ENCODE measurements at places on chromosomes 6 and 20.

- DNase-seq: no peak
Observed at GRCh38 chr6:170444056-170444591, 109.0 kb downstream of the PSMB1 start.

- DNase-seq: no peak
Observed at GRCh38 chr6:149200282-149200945, 117.1 kb upstream of the TAB2 start.

DNA sequence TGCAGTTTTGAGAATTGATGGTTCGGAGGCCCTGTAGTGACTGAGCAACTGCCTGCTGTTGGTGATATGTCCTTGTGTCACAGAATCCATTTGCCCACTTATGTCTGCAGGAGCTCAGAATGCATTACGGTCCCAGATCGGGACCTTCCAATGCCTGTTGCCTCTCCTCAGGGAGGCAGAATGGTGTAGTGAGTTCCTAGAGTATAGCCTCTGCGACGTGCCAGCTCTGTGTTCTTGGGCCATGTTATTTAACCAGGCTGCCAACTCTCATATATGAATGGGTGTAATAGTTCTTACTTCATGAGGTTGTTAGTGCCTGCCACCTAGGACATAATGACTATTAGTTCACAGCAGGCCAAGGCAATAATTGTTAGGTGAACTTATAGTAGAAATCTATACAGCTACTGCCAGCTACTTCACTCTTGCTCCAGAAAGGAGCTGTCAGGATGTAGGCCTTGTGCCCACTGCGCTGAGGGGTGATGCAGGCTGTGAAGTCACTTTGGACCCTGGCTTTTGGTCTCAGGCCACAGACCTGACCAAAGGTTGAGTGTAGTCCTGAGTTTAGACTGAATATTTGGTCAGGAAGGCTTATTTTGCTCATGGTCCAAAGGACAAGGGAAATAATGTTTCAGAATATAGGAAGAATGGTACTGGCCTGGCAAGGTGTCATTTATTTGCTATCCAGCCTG is 82.1 kb downstream of the ASXL1 start:
- no peak for DNase-seq

DNA sequence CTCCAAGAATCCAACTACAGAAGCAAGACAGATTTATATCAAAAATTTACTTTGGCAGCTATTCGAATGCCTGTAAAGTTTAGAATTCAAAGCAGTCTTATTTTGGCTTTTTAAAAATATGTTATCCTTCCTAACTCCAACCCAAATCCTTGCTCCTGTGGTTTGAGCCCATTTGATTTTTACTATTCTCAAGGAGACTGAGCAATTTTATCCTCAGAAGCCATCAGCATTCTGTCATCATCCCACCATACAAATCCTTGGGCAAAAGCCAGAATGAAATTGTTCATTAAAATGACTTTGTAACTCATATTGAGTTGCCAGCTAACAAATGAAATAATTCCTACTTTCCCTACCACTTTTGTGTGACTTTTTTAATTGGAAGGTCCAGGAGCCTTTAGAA is 392.8 kb downstream of the ADGRB3 start:
- no peak for DNase-seq

GRCh38 chr6:125835221-125835744 is 44.5 kb downstream of the NCOA7 start:
- peak; percentile 94 for DNase-seq

GRCh38 chr6:13427316-13427715 is 60.1 kb downstream of the GFOD1 start:
- no peak for DNase-seq

- DNase-seq: no peak
Observed at GRCh38 chr20:45328451-45328850, 19.8 kb downstream of the SDC4 start.

DNA sequence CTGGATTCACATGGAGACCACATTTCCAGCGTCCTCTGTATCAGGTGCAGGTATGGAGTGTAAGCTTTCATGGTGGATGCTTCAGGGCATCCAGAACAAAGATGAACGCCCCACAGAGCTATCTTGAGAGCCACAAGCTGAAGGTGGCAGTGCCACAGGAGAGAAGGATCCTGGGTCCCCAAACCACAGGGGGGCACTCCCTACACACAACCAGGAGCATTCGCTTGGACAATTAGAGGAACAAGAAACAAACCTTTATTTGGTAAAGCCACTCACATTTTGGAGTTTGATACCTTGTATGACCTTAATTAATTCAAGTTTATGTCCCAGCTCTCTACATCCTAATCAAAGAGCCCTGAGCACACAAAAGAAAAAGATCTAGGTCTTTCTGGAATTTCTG is 406.3 kb downstream of the PREX1 start:
- no peak for DNase-seq

DNA sequence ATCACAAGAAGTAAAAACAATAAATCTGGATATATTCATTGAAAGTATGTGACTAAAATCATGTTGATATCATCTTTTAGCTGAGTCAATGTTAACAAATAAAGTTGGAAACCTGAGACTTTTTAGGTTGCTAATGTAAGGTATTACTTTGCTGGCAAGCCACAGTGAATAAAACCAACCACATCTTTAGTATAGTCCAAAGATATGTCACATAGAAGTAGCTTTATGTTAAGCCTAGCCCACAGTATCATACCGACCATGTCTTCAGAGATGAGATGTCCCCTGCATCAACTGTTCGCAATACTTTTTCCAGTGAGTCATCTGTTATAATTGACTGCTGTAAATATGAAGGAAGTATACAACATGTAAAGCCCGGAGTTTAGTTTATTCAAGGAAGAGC is 107.6 kb upstream of the MCHR2 start:
- no peak for DNase-seq

- peak; percentile 17 for DNase-seq
Observed at GRCh38 chr6:125789576-125790357, 993 bp upstream of the NCOA7 start.

DNA sequence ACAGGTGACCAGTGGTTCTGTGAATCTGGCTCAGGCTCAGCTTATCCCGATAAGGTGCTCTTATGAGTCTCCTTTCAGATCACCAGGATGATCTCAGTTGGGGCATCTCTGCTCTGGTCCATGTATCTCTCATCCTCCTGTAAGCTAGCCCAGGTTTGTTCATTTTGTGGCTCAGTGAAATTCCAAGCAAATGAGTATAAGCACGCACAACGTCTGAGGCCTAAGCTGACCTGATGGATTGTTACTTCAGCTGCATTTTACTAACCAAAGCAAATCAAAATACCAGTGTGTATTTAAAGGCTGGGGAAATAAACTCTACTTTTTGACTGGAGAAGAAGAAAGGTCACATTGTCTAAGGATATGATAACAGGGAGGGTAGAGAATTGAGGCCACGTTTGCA is 551.0 kb upstream of the BTBD3 start:
- no peak for DNase-seq

DNA sequence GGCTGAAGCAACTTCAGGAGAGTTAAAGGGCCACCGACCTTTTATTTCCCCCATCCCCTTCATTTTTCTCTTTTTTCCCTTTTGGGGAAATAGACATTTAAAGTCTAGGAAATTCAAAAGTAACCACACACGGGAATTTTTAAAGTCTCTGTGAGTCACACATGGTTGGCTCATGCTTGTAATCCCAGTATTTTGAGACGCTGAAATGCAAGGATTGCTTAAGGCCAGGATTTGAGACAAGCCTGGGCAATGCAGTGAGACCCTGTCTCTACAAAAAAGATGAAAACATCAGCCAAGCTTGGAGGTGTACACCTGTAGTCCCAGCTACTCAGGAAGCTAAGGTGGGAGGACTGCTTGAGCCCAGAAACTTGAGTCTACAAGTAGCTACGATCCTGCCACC is 34.2 kb downstream of the KATNA1 start:
- no peak for DNase-seq

DNA sequence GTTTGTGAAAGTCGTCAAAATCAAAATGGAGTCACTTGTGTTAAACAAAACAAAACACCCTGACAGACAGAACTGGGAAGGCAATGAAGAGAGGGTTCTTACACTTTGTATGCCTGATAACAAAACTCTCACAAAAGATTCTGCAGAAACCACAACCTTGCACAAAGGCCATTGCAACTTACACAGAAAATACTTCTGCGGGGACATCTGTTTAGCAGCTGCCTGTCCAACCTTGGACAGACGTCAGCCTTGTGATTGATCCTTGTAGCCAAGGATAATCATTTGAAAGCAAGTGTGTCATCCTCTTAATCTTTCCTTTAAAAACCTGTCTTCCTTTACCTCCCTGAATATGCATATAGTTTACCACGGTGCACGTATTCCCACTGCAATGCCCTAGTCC is 17.0 kb upstream of the SLC22A3 start:
- no peak for DNase-seq

DNA sequence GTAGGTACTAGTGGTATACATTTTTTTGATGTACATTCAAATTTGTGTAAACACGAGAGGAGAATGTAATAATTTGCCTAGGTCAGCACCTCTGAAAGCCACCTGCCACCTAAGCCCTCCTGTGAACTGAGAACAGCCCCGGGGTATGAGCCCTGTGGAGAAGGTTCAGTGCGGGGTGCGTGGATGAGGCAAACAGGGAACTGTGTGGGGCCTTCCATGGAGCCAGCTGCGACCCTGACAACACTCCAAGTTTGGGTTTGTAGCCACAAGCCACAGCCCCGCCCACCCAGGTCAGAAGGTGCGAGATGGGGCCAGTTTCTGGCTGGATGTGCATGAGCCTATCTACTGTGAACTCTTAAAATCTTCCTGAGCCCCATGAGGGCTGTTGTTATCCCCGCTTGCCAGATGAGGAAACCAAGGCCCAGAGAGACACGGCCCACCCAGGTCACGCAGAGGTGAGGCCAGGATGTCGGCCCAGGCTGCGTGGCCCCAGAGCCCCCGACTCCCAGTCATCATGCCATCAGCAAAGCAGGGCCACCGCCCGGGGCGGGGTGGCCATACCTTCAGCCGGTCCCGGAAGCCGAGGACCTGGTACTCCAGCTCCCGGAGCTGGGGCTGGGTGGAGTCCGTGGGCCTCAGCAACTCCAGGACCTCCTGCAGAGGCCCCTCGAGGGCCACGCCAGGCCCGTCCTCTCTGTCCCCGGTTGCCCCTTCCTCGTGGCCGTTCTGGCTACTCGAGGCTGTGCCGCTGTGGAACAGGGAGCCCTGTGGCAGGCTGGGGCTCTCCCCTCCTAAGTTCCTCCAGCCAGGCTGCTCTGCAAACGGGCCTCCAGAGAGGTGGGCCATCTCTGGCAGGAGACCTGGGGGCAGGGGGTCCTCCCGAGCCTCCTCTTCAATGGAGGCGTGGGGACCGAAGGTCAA is 89.6 kb downstream of the RIPOR3 start:
- DNase-seq: peak; percentile 28

DNA sequence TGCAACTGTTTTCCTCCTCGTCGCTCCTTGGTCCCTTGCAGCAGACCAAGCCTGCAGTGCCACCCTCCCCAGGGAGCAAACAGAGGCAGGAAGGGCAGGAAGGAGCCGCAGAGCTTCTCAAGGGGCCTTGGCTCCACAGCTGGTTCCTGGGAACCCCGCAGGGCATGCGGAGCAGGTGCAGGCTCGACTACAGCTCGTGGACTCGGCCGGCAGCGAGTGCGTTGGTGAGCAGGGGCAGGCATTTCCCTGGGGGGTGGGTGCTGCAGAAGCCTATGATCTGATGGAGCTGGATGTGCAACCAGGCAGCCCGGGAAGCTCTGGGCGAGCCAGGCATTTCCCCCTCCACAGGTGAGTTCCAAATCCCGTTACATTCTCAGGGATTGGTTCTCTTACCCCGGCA is 37.1 kb downstream of the FRMD1 start:
- no peak for DNase-seq

DNA sequence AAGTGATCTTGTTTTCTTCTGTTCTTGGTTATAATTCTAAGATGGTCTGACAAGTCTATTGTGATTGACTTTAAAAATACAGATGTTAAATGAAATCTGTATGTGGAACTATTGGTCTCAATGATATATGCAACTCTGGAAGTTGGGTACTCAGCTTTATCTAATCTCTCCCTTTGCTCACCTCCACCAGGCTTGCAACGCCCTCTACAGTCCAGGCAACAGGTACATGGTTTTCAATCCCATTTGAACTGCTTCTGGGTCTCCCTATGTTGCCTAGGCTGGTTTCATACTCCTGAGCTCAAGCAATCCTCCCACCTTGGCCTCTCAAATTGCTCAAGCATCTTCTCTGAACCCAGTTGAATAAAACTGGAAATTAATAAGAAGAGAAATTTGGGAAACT is 25.6 kb upstream of the HLA-DQB1 start:
- DNase-seq: peak; percentile 7

GRCh38 chr20:227439-228105 is 514 bp downstream of the DEFB129 start:
- no peak for DNase-seq

DNA sequence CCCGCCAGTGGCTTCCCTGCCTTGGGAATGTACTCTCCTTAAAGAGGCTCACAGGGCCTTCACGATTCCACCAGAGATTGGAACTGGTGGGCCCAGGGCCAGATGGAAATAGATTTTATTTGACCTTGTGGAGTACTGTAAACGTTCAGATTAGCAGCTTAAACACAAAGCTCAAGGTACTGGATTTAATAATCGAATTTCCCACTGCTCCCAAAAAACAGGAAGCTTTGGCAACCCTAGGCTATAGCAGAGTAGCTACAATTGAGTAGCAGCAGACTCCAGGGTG is 7.3 kb downstream of the SDCBP2 start:
- DNase-seq: no peak

DNA sequence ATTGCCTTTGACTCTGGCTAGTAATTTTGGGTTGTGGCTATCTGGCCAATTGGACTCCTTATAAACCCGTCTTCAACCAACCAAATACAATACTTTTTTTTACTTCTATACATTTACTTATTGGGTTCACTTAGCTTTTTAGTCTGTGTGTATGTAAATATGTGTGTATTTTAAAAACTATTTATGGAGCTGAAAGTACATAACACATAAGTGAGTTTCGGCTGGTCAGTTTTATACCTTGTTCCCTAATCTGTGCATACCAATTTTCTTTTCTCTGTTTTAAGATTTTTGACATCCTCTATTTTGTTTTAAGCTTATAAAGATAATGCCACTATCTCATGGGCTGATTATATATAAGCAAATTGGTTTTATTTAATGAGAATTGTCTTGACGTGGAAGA is 129.5 kb downstream of the LRRC1 start:
- no peak for DNase-seq

DNA sequence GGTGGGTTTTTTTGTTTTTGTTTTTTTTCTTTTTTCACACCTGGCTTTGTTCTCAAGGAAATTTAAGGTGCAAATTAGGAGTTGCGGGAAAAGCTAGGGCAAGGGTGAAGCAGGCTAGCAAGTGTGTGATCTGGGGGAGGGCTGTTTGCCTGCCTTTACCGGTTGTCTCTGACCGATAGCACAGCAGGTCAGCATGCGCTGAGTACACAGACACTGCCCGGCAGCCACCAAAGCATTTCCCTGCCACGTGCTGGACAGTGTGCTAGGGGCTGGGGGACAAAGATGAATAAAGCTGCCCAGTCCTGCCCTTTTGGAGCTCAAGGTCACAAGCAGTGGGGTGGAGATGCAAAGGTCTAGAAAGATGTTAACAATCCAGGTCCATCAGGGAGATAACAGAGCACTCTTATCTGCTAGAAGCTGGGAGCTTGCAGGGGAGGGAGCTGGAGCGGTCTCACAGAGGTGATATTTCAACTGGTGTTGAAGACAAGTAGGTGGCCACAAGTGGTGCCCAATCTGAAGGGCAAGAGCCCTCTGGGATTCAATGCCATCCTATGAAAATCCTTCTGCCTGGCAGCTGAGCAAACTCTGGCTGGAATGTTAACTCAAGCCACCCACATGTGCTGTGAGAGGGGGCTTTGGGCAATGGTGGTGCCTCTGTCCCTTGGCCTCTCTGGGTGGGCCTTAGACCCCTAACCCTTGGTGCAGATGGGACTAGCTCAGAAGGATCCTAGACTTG is 24.5 kb downstream of the TTBK1 start:
- DNase-seq: no peak
